ENCODE measurements at places on chromosomes 6 and 20.

DNA sequence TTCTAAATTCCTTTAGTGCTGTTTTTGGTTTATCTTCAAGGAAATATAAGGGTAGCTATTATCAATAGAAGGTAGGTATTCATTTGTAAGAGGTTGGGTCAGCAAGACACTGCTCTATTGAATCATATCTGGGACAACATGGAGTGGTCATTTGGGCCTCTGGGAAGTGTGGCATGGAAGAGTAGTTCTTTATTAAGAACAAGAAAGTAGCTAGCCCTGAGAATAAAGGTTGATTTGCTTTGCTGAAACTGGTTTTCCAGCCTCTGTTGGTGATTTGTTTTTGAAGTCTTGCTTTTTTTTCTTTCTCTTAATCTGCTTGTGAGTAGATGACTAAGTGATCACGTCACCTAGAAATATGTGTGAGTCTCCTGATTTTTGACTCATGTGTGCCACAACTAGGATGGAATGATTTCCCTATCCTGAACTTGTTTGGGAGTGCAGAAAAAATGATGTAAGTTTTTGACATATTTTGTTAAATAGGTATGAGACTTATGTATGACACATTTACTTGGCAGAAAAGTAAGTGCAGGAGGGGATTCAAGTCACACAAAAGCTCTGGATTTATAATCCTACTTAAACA is 381.8 kb downstream of the CENPW start:
- peak; percentile 42 for DNase-seq

GRCh38 chr6:137323860-137324259 is 104.7 kb upstream of the IFNGR1 start:
- peak; percentile 8 for DNase-seq

GRCh38 chr6:6008089-6008647 is 1.4 kb upstream of the NRN1 start:
- no peak for DNase-seq

GRCh38 chr6:92538926-92539325 is 880.4 kb downstream of the EPHA7 start:
- DNase-seq = no peak

- no peak for DNase-seq
These were observed 24.7 kb downstream of the KCNK17 start for GRCh38 chr6:39289490-39289889.

GRCh38 chr20:62063315-62063980 is 2.2 kb downstream of the TAF4 start:
- DNase-seq = no peak

Data from Caki2 (cell line).